ENCODE measurements at places on chromosomes 7 and 10.

GRCh38 chr7:109131141-109131540 lies 561.5 kb downstream of the DNAJB9 start:
- no peak for DNase-seq

DNA sequence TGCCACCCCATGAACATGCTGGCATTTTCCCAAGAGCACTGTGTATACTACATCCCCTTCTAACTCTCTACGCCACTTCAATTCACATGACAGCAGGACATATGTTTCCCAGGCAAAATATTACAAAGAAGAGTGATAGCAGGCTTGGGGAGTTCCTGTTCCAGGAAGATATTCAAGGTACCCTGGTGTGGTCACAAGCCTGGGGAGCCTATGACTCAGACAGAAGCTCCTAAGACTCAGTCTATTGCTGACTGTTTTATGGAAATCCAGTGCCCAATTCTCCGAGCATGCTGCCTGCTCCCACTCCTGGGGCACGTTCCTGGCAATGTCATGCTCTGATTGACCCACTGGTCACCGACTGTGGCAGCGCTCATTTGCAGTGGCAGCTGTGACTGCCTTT lies 23.5 kb upstream of the ABLIM1 start:
- no peak for DNase-seq

DNA sequence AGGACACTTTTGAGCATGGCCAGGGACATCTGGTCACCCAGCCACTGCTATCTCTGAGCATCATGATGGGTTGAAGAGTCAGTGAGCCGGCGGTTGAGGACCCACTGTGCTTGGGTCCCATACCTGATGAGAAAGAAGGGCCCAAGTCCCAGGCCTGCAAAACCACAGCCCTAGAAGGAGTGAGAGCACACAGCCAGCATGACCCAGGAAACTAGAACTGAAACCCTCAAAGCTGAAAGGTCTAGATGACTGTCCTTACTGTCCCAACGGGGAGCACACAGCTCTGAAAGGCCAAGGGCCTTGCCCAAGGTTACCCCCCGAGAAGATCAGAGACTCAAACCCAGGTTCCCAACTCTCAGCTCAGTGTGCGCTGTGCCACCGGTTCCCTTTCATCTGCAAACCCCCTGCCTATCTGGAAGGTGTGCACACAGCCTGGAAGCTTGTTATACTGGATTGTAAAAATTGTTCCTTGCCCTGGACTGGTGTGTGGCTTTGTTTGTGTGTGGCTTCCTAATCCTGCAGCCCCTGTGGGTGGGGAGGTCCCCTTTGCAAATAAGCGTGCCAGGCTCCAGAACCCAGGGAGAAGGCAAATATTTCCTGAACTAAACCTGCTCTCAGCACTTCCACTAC lies 22.6 kb upstream of the PSAP start:
- no peak for DNase-seq

GRCh38 chr10:30463944-30464451 lies 30.0 kb downstream of the MAP3K8 start:
- peak; percentile 20 for DNase-seq

GRCh38 chr7:94041529-94041928 lies 37.4 kb upstream of the BET1 start:
- no peak for DNase-seq

- peak; percentile 67 for DNase-seq
Measured at GRCh38 chr10:119705434-119705831, 20.4 kb upstream of the INPP5F start.

DNA sequence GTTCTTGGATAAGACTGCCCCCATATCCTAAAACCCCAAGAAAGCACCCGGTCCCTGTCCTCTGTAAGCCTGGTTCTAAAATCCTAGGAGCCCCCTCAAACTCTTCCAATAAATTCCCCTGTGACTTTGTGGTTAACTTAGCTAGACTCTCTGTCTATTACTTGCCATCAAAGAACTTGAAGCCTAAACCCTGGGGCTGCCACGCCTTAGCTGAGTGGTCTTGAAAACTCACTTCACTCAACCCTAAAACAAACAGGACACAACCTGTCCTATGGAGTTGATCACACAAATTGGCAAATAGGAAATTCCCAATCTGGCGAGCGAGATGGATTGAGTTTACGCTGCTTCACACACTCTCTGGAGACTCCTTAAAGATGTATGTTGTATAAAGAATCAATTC lies 191.4 kb upstream of the SVIL start:
- DNase-seq, result no peak

- peak; percentile 53 for DNase-seq
Measured at GRCh38 chr10:112307358-112308124, 24.3 kb downstream of the TECTB start.

- peak; percentile 52 for DNase-seq
Measured at GRCh38 chr10:103276896-103277712, at the start of gene INA. TSS of gene INA (plus strand) at chr10:103277138. CDS start at chr10:103277212, 74 bp downstream.

DNA sequence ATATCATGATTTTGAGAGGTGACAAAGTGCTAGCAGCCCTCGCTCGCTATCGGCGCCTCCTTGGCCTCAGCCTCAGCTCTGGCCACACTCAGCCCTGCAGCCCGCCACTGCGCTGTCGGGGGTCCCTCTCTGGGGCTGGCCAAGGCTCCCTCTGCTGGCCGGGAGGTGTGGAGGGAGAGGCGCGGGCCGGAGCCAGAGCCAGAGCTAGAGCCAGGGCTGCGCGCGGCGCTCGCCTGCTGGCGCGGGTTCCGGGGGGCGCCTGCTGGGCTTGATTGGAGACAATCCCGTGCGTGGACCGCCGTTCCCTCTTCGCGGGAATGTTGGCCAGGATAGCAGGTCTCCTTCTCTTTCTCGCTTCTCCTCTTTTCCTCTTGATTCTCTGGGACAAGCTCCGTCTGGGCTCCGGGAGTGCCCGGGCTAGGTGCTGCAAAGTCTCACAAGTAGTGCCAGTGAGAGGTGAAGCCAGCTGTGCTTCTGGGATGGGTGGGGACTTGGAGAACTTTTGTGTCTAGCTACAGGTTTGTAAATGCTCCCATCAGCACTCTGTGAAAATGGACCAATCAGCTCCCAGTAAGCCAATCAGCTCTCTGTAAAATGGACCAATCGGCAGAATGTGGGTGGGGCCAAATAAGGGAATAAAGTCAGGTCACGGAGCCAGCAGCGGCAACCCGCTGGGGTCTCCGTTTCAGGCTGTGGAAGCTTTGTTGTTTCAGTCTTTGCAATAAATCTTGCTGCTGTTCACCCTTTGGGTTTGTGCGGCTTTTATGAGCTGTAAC lies 43.4 kb upstream of the ELMO1 start:
- no peak for DNase-seq

DNA sequence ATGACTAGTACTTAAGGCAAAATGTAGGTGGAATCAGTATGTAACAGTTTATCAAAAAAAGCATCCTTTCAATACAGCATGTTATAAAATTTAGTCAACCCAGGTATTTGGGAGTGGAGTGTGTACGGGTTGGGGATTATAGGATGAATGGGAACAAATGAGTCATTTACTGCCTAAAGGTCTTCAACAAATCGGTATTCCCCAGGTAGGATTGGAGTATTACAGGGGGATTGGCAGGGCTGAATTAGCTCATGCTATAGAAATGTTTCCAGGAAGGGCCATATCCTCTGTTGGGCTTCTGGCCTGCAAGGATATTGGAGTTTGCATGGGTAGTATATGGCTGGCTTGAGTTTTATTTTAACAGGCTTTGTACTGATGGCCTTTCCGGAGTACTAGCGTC lies 723.7 kb downstream of the SORCS1 start:
- no peak for DNase-seq

- DNase-seq, result no peak
Measured at GRCh38 chr7:151447312-151447711, 7.4 kb upstream of the CRYGN start.

DNA sequence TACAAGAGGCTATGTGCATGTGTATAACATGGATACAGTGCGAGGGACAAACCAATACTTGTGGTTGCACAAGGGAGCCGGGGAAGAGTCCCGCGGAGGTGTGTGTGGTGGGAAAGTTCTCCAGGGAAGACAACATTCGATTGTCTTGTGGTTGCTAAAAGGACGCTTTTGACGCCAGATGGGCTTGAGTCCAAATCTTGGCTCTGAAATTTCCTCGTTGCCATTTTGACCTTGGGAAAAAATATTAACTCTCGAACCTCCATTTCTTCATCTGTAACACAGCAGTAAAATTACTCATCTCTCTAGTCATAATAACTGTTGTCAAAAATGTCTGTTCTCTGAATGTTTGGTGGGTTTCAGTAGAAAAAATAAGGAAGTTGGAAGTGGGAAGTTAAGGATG lies 16.5 kb downstream of the PLXDC2 start:
- DNase-seq, result no peak
